ENCODE measurements at places on chromosomes 11 and 22. TPM values are rescaled to one million over a fixed set of nuclear protein-coding genes. Genes with fewer than 3 reads are reported as not detected.

- no peak overlapping the region for H3K27ac ChIP-seq
- H3K4me1 ChIP-seq: no peaks in the 10 kb centered on the region
- H3K27me3 ChIP-seq: no peaks in the 10 kb centered on the region
- DNase-seq: no peak
- no peak overlapping the region for H3K4me3 ChIP-seq
These were observed 97.6 kb downstream of the FAT3 start for GRCh38 chr11:92322225-92322624.

PPM1F gene
- 14.5 TPM for total RNA-seq

MN1 gene
- 1.0 TPM for total RNA-seq

DNA sequence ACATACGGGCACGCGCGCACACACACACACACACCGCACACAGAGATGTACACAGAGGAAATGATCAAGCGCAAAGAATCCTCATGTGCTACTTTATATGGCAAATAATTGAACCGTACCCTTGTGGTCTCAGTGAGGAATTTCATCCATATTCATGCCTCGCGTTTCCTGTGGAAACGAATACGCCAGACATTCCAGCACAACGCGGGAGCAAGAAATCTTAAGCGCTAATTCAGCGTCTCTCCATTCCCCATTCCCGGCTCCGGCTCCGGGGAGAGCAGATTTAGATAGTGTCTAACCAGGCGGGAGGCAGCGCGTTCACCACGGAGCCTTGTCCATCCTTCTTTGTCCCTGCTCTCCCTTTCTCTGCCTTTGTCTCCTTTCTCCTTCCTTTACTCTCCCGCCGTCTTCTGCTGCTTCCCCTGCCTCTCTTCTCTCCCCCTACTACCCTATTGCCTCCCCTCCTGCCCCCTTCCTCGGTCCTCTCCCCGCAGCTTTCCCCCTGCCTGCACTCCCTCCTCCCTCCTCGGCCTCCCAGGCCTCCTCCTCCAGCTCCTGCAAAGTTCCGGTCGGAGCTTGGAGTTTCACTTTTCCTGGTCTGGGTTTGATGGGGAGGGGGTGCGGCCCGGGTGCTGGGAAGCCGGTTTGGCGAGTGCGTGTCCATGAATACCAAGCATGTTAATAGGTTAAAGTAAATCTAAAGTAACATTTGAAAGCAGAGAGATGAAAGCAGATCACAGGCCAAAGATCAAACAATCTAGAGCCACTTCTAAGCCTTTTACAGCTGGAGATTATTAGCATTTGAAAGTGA lies 579.3 kb downstream of the BUD13 start:
- peaks cover 5% of the 10 kb centered on the region for H3K4me1 ChIP-seq
- H3K27me3 ChIP-seq: no peaks in the 10 kb centered on the region
- H3K36me3 ChIP-seq: no peaks in the 10 kb centered on the region
- H3K27ac ChIP-seq: peak overlapping the region; percentile 64

- H3K4me3 ChIP-seq: peak overlapping the region; percentile 44
- H3K36me3 ChIP-seq: no peaks in the 10 kb centered on the region
- peak overlapping the region; percentile 99 for H3K27ac ChIP-seq
- H3K4me1 ChIP-seq: peaks cover 14% of the 10 kb centered on the region
- peak; percentile 20 for DNase-seq
These were observed 70.0 kb downstream of the RBX1 start for GRCh38 chr22:41021061-41021612.

- no peak for DNase-seq
- H3K36me3 ChIP-seq: no peaks in the 10 kb centered on the region
- H3K4me3 ChIP-seq: no peak overlapping the region
- no peaks in the 10 kb centered on the region for H3K27me3 ChIP-seq
- H3K27ac ChIP-seq: no peak overlapping the region
These were observed 55.3 kb downstream of the INSC start for GRCh38 chr11:15169815-15170551.

DNA sequence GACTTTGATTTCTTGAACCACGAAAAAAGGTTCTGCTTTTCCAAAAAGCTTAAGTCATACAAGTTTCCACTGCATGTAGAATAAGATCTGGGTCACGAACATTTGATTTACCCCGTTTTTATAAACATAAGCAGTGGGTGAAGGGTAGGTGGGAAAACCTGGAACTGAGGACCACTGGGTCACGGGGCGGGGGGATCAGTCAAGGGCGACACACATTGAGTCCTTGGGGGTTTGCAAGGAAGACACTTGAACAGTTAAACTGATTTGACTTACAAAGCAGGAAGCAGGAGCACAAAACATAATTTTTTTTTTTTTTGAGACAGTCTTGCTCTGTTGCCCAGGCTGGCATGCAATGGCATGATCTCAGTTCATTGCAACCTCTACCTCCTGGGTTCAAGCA lies 10.9 kb downstream of the FADS3 start:
- H3K27ac ChIP-seq: no peak overlapping the region
- H3K27me3 ChIP-seq: no peaks in the 10 kb centered on the region
- no peak for DNase-seq
- H3K4me3 ChIP-seq: no peak overlapping the region
- H3K36me3 ChIP-seq: no peaks in the 10 kb centered on the region

GRCh38 chr11:128629516-128630106 lies 42.3 kb upstream of the ETS1 start:
- no peaks in the 10 kb centered on the region for H3K27me3 ChIP-seq
- no peak overlapping the region for H3K27ac ChIP-seq
- no peaks in the 10 kb centered on the region for H3K36me3 ChIP-seq
- no peak overlapping the region for H3K4me3 ChIP-seq
- H3K4me1 ChIP-seq: peaks cover 14% of the 10 kb centered on the region

GRCh38 chr22:39437791-39438704 lies 18.8 kb upstream of the MGAT3 start:
- H3K36me3 ChIP-seq: no peaks in the 10 kb centered on the region
- no peak overlapping the region for H3K4me3 ChIP-seq
- peaks cover 9% of the 10 kb centered on the region for H3K4me1 ChIP-seq
- H3K27ac ChIP-seq: no peak overlapping the region
- H3K27me3 ChIP-seq: no peaks in the 10 kb centered on the region

MS4A3 gene
- not detected for total RNA-seq
